ENCODE measurements at places on chromosomes 16 and 17.

GRCh38 chr17:57982452-57983170 is 5.4 kb downstream of the VEZF1 start:
- no peak for DNase-seq

DNA sequence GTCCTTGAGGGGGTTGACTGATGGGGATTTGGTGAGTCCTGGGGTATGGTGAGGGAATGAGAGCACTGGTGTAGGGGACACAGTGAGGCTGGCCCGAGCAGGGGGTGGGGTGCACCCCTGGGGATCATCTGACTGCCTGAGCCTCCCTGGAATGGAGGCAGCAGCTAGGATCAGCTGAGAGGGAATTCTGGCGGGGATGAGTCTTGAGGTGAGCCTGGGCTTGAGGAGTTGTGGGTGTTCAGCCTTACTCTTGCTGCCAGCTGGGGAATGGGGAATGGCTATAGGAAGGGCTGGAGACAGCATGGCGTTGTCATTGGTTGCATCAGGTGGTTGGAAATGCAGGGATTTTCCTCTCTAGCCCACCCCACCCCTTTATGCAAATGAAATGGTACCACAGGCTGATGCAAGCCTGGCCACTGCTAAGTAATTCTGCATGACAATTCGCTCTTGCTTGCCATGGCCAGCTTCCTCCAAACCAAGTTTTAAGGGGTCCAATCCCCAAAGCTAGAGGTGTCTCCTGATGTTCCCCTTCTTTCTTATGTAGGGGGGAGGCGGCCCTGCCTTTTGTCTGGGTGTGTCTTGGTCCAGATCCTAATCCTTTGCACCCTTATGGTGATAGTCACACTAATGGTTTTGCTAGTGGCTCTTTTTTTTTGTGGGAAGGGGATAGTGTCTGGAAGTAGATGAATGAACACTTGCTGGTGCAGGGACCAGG is 7.5 kb downstream of the NFE2L1 start:
- DNase-seq: no peak

DNA sequence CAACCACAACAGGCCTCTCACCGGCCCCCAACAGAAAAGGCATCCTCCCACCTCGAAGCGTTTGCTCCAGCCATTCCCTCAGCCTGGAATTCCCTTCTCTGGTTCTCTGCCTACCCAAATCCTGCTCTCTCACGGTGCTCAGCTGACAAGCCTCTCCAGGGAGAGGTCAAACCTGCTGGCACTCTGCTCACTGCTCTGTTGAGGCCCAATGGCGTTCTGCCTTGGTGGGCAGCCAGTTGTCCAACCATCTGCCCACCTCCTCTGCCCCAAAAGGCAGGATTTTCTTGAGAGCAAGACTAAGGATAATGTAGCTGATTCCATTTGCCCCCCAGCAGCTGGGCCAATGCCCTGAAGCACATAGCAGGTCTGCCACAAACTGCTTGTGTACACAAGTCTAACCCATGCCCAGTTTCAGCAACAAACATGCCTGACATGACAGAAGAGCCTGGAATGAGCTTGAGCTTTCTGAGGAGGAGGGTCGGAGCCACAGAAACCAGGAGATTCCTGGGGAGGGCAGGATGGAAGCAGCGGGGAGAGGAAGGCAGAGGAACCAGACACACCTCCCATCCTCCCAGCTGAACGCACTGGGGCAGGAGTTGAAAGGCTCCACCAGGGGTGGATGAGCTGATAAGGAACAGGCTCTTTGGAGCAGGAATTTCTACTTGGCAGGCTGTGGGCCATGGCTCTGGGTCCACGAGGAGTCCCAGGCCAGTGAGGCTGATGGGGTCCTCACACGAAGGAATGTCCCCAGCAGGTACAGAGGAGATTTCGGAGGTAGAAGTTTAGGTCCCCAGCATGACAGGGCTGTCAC is 23.9 kb downstream of the ARHGAP27 start:
- no peak for DNase-seq

GRCh38 chr17:14207791-14208190 is 28.9 kb downstream of the CDRT15 start:
- no peak for DNase-seq

DNA sequence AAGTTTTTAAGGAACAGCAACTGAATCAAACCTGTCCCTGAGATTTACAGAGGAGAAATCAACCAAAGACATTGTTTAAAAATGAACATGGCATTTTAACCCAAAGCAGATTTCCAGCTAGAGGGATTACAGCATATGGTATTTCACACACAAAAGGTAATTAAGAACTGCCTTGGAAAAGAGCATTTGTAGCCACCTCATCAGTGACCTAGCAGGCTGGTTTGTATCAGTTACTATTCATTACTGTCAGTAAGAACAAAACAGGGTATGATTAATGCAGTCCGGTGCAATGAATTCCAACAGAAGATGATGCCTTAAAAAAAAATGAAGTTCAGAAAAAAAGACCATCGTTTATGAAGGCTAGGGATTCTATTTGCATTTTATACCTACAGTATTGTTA is 219.9 kb downstream of the CHD9NB start:
- DNase-seq: no peak

DNA sequence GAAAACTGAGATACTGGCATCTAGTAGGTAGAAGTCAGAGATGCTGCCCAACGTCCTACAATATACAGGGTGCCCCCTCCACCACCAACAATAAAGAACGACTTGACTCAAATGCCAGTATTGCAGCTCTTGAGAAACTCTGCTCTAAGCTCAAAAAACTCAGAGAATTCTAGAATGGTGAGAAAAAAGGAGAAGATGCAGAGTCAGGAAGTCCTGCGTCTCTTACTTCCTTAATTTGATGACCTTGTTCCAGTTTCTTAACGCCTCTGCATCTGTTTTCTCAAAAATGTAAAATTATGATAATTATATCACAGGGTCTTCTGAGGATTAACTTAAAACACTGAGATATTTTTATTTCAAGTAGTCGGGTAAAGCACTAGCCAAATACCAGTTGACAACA is 1.7 kb upstream of the HSBP1 start:
- no peak for DNase-seq

DNA sequence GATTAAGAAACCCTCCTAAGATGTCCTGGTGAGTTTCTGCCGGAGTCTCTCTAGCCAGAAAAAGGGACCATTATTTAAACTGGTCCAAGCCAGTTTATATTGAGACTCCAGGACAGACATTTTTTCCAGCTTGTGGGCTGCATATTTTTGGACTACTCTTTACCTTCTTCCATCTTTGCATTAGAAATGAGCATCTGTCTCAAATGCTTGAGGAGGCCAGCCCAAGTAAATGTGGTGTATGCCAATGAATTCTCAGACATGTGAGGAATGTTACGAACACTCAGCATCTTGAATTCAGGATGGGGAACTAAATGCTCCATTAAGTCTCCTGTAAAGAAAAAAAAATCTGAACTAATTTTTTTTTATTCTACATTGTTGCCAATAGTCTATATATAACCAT is 18.4 kb downstream of the TUBD1 start:
- DNase-seq: no peak

GRCh38 chr16:6124136-6124535 is 1026.5 kb upstream of the EEF2KMT start:
- no peak for DNase-seq

GRCh38 chr16:53024045-53024444 is 28.7 kb downstream of the CHD9NB start:
- DNase-seq: no peak

DNA sequence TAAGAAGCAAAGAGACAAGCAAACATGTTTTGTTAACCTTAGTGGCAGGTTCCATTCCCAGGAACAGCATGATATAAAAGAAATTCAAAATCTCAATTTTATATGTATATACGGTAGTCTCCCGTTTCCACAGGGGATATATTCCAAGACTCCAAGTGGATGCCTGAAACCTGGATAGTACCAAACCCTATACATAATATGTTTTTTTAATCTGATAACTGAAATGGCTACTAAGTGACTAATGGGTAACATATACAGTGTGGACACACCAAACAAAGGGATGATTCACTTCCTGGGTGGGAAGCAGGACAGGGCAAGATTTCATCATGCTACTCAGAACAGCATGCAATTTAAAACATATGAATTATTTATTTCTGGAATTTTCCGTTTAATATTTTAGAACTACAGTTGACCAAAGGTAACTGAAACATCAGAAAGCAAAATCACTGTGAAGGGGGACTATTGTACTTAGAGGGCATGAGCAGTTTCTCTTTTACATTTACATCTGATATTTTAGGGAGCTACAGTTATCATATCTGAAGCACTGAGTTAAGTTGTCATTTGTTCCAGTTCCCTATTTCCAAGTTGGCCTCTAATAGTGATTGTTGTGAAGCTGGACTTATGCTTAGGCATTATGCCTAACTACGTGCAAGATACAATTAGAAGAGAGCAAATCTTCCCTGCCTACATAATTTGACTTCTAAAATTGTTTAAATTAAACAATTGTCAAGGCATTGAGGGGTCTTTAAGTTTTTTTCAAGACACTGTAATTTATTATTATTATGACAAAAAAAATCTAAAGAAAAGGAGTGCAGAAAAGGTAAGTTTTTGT is 34.1 kb upstream of the ABCA6 start:
- no peak for DNase-seq

- no peak for DNase-seq
These were observed 144.0 kb downstream of the SOCS1 start for GRCh38 chr16:11111856-11112634.

DNA sequence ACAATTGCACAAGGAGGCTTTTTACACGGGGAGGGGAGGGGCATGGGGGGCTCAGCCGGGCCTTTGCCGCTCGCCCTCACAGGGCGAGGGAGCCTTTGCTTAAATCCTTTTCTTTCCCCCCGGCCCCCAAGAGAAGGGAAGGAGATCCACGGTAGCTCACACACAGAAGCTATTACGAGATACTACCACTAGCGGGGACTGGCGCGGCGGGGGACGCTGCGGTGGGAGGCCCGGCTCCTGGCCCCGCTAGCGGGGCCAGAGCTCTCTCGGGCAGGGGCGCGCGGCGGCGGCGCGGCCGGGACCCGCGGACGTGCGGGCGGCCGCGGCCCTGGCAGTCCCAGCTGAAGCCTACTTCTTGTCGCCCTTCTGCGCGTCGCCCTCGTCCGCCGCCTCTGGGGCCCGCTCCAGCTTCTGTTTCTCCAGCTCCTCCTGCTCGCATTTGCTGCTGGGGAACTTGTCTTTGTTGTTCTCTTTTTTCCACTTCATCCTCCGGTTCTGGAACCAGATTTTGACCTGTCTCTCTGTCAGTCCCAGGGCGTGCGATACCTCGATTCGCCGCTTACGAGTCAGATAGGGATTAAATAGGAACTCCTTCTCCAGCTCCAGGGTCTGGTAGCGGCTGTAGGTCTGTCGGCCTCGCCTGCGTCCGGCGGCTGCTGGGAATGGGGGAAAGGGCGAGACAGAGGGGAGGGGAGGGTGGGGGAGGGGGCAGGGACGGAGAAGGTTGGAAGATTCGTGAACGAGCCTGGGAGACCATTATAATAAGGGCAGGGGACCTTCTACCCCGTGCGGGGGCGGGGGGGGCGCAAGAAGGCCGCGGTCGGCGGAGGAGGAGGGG is 2.0 kb downstream of the HOXB8 start:
- peak; percentile 30 for DNase-seq

GRCh38 chr17:18070861-18071340 is 16.8 kb upstream of the DRG2 start:
- DNase-seq: peak; percentile 84

GRCh38 chr16:81782236-81782635 is 3.1 kb downstream of the PLCG2 start:
- DNase-seq: no peak

DNA sequence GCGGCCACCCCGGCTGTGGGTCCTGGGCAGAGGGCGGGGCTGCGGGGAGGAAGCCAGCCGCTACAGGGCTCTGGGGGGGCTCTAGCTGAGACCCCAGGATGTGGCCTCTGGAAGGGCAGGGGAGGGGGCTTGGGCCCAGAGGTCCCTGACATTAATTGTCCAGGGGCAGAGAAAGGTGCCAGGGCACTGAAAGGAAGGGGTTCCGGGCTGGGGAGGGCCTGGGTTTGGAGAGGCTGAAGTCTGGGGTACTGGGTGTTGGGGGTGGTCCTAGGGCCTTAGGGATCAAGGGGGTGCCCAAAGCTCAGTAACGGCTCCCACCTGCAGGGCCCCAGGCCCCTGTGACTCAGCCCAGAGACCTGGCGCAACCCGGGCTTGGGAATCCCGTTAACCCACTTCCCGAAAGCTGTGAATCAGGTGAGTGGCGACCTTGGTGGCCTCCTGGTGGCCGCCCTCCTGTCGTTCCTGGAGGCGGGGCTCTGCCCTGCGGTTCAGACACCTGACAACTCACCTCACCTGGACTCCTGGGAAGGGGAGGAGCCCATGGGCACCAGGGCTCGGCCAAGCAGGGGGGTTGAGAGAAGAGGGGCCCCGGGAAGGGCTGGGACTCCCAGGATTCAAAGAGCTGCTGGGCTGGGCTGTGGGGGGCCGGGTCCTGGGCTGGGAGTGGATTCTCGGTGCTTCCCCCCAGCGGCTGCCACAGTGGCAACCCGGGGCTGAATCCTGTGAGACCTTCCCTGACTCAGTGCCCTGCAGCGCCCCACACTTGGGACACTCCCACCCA is 465 bp upstream of the PRSS22 start:
- DNase-seq: no peak

- no peak for DNase-seq
These were observed 1.5 kb downstream of the SRCAP start for GRCh38 chr16:30700491-30700890.

GRCh38 chr17:13864521-13864920 is 204.8 kb upstream of the COX10 start:
- no peak for DNase-seq

- no peak for DNase-seq
These were observed 58.2 kb upstream of the LHX1 start for GRCh38 chr17:36879027-36879426.

DNA sequence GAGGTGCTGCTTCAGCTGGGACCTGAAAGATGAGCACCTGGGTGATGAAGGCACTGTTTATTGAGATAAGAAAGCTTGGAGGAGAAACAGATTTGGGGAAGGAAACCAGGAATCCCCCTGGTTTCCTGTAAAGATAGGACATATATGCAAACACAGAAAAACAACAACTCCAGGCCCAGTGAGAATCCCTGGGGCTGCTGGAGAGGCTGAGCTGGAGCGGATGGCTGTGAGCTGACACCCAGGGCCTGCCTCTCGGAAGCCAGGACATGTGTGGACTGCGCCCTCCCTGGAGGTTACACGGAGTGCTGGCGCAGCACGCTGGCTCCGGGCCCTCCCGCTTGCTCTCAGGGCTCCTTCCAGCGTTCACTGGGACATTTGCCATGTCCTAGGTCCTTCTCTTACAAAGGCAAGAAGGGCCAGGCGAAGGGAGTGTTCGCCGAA is 57.5 kb downstream of the CYB5B start:
- no peak for DNase-seq

DNA sequence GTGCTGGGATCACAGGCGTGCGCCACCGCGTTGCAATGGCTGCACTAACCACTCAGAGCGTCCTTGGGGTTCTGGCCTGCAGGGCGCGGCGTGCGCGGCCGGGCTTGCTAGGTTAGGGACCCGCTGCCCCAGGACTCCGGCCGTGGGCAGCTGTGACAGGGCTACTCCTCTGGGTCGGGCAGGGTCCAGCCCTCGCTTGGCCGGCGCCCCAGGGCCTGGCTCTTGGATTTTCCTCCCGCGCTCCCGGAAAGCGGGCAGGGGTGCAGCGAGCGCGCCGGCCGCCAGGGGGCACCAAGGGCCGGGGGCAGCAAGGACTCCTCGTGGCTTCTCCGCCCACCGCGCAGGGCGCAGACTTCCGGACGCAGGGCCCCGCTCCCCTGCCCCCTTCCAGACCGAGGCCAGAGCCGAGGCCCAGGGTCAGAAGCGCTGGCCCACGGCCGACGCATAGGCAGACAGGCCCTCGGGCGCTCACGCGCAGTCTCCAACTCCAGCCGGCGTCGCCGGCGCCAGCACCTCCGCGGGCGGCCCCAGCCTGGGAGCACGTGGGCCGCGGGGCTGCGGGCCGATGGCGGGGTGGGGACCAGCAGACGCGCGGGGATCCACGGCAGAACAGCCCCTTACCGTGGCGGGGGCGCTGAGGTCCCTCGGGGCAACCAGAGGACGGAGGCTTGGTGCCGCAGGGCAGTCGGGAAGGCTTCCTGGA is 355 bp downstream of the TLE7 start:
- DNase-seq: no peak

All from NCI-H1694 (cell line).